Heart left ventricle (tissue), 16 donors: ENCODE measurements at places on chromosomes 16 and 17. TPM values are rescaled to one million over a fixed set of nuclear protein-coding genes. Genes with fewer than 3 reads are reported as not detected.
A peak's percentile ranks its signal among the peaks of the same experiment; 100 is the strongest.

- no peaks in the 10 kb centered on the region for H3K27me3 ChIP-seq
- no peak overlapping the region for H3K27ac ChIP-seq
- H3K4me1 ChIP-seq = no peaks in the 10 kb centered on the region
- H3K36me3 ChIP-seq = no peaks in the 10 kb centered on the region
These were observed 7.1 kb downstream of the DRC3 start for GRCh38 chr17:17979778-17980177.

- no peak overlapping the region for H3K27ac ChIP-seq
- no peak overlapping the region for H3K4me3 ChIP-seq
- no peaks in the 10 kb centered on the region for H3K27me3 ChIP-seq
- DNase-seq = no peak
- H3K4me1 ChIP-seq = no peaks in the 10 kb centered on the region
- H3K36me3 ChIP-seq = no peaks in the 10 kb centered on the region
These were observed 2.6 kb upstream of the KRTAP9-2 start for GRCh38 chr17:41223821-41224220.

GRCh38 chr16:57277586-57277985 is 6.9 kb downstream of the PLLP start:
- H3K4me3 ChIP-seq = no peak overlapping the region
- H3K27ac ChIP-seq = no peak overlapping the region
- no peak for DNase-seq
- H3K36me3 ChIP-seq = no peaks in the 10 kb centered on the region
- no peaks in the 10 kb centered on the region for H3K4me1 ChIP-seq
- H3K27me3 ChIP-seq = no peaks in the 10 kb centered on the region

GRCh38 chr17:46078675-46079074 is 79.6 kb downstream of the STH start:
- DNase-seq = no peak
- no peak overlapping the region for H3K27ac ChIP-seq
- no peaks in the 10 kb centered on the region for H3K4me1 ChIP-seq
- H3K27me3 ChIP-seq = no peaks in the 10 kb centered on the region
- peaks cover 37% of the 10 kb centered on the region for H3K36me3 ChIP-seq
- H3K4me3 ChIP-seq = no peak overlapping the region

GRCh38 chr16:67940446-67941089 is 3.4 kb downstream of the LCAT start:
- peaks cover 39% of the 10 kb centered on the region for H3K4me1 ChIP-seq
- peaks cover 20% of the 10 kb centered on the region for H3K36me3 ChIP-seq
- no peak overlapping the region for H3K4me3 ChIP-seq
- no peak for DNase-seq
- H3K27me3 ChIP-seq = no peaks in the 10 kb centered on the region
- H3K27ac ChIP-seq = no peak overlapping the region

DNA sequence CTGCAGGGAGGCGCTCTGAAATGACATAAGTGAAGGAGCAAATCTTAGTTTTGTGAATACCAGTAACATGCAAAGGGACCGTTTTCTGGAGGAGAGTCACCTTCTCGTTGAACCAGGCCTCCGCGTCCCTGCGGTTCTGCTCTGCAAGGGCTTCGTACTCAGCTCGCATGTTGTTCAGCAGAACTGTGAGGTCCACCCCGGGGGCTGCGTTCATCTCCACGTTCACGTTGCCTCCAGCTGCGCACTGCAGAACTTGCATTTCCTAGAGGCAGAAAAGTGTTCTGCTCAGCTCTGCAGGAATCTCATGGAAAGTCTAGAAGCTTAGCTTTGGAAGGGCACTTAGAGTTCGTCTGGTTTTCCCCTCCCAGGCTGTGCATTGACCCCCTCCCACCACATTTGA is 4.1 kb downstream of the KRT25 start:
- H3K27ac ChIP-seq = no peak overlapping the region
- no peak overlapping the region for H3K4me3 ChIP-seq
- no peak for DNase-seq
- peaks cover 9% of the 10 kb centered on the region for H3K27me3 ChIP-seq

DNA sequence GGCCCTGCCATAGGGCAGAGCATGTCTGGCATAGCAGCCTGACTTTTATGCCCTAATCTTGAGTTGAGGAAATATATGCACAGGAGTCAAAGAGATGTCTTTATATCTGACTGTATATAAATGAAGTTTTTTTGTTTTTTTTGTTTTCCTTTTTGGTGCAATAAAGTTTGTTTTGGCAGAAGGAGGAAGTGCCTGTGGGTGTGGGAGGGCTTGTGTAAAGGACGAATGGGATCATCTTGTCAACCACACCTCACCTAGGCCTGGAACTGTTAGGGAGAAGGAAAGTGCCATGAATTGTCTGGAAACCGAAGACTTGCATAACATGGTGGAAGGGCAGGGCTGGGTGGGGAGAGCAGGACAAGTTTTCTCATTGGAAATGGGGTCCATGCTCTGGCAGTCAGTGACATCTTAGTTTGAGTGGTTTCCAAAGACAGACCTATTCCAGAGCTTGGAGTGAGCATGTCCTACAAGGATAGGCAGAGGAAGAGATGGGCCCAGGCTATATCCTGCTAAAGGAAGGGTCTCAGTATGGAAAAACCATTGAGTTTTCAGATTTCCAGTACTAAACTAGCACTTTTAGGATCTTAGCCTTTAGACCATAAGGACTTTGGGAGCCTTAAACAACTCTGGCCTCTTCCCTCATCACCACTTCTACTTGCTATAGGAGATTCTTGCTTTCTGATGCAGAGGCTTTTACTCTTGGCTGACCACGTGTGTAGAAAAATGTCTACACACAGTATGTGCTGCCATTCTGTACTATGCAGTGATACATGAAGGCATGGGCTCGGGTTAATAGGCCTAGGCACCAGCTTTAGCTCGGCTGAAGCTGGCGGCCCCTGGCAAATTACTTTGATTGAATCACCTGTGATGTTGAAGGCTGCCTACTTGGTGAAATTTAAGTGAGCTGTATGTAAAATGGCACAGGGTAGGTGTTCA is 15.5 kb downstream of the SNF8 start:
- no peaks in the 10 kb centered on the region for H3K4me1 ChIP-seq
- no peak overlapping the region for H3K27ac ChIP-seq
- peaks cover 98% of the 10 kb centered on the region for H3K36me3 ChIP-seq
- H3K27me3 ChIP-seq = no peaks in the 10 kb centered on the region
- H3K4me3 ChIP-seq = no peak overlapping the region
- DNase-seq = no peak

GRCh38 chr17:76131051-76131691 is 9.9 kb downstream of the FOXJ1 start:
- no peak overlapping the region for H3K4me3 ChIP-seq
- DNase-seq = no peak
- no peaks in the 10 kb centered on the region for H3K36me3 ChIP-seq
- peaks cover 59% of the 10 kb centered on the region for H3K27me3 ChIP-seq

DNA sequence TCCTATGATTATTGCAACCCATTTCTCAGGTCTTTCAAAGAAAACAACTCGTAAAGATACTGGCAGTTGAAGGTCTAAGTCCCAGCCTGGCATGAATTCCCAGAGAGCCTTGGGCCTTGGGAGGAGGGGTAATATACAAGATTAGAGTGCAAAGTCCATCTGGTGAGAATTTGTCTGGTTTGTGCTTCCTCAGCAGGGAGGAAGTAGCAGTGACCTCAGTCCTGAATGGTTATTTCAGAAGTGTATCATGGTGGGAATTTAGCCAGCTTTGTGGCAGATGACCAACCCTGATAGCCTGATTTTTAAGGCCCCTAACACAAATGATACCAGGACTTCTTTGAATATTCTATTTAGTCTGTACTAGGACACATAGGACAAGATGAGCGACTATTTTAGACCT is 151.2 kb upstream of the TBX2 start:
- H3K4me1 ChIP-seq = no peaks in the 10 kb centered on the region
- H3K27ac ChIP-seq = peak overlapping the region; percentile 74
- no peak overlapping the region for H3K4me3 ChIP-seq
- no peak for DNase-seq

- no peak overlapping the region for H3K27ac ChIP-seq
- H3K4me3 ChIP-seq = no peak overlapping the region
- no peaks in the 10 kb centered on the region for H3K27me3 ChIP-seq
- H3K36me3 ChIP-seq = no peaks in the 10 kb centered on the region
- peaks cover 21% of the 10 kb centered on the region for H3K4me1 ChIP-seq
- no peak for DNase-seq
These were observed 32.0 kb upstream of the SNN start for GRCh38 chr16:11636172-11636721.

DNA sequence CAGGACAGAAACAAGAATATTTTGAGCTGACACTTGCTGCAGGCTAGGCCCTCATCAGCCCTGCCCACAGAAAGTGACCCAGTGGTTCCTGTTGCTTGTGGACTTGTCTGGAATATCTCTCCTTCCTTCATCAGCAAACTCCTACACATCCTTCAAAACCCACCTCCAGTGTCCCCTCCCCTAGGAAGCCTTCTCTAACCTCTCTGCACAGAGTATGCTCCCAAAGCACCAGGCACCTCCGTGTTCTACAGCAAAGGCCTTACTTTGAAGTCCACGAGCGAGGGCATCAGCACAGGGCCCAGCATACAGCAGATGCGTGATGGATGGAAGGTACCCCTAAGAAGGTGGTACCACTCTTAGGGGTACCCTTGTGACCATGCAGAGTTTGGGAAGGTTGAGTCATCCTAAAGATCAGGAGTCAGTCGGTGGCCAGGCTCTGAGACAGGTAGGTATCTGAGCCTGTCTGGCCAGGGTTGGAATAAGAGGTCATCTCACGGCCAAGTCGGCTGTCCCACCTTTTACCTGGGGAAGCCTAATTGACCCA is 2.0 kb downstream of the CCDC102A start:
- H3K36me3 ChIP-seq = no peaks in the 10 kb centered on the region
- DNase-seq = no peak
- H3K4me1 ChIP-seq = peaks cover 88% of the 10 kb centered on the region
- no peaks in the 10 kb centered on the region for H3K27me3 ChIP-seq
- no peak overlapping the region for H3K4me3 ChIP-seq

DNA sequence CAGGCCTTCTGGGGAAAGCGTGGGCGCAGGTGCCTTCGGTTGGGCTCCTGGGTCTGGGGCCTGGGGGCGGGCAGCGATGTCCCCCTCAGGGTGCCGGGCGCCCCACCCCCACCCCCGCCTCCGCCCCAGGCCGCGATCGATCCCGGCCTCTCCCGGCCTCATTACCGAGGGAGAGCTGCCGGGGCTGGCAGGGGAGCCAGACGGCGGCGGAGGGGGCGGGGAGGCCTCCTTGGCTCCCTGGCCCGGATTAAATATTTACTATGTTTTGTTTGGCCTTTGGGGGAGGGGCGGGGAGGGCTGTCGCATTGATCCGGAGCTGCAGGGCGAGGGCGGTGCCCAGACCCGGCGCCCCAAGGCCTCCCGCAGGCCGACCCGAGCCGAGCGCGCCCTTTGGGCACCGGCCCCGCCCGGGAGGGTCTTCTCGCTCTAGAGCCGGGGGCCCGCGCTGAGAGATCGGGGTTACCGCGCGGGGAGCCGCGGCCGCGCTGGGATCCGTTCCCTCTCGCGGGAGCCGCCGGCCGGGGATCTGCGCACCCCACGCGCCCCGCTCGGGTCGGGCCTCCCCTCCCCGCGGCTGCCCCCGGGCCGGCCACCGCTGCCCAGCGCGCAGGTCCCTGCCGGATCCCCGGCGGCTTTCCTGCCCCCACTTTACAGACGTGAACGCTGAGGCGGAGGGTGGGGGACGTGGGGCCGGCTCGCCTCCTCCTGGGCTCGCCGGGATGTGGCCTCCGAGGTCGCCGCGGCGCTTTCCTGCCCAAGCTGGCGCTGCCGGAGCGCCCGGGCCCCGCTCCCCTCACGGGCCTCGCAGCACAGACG is 27.0 kb downstream of the RTN4RL1 start:
- peaks cover 15% of the 10 kb centered on the region for H3K4me1 ChIP-seq
- no peak for DNase-seq
- H3K36me3 ChIP-seq = no peaks in the 10 kb centered on the region
- H3K27me3 ChIP-seq = peaks cover 22% of the 10 kb centered on the region
- peak overlapping the region; percentile 57 for H3K4me3 ChIP-seq
- no peak overlapping the region for H3K27ac ChIP-seq

DNA sequence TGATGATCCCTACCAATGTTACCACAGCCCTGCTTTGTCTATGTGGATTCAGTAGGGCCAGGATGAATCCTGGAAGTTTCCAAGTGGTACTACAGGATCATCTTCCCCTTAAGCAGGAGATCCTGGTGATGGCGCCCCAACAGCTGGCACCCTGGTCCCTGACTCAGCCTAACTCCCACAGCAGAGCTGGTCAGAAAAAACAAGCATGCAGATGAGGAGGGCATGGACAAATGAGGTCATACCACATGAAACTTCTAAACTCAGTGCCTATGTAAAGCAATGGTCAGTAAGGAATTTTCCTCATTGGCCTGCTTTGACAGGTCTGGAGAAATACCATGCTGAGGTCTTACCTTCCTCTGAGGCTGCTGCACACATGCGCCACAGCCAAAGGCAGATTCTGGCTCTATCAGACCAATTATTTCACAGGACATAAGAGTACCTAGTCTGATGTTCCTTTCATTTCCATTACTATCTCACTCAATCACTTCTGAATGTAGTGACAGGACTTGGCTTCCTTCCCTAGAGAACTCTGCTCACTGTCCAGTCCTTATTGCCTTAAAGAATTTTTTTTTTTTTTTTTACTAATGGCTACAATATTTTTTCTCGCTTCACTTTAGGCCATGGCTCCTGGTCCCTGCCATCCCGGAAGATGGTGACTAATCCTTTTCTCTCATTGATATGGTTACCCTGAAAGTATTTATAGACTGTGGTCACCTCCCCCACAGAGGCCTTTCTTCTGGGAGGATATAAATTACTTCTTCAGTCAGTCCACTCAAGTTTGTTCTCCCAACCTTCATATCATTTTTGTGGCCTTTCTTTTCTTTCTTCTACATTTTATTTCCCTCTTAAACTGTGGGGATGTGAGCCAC is 525.2 kb upstream of the PSMD7 start:
- H3K27me3 ChIP-seq = no peaks in the 10 kb centered on the region
- DNase-seq = no peak
- H3K4me1 ChIP-seq = no peaks in the 10 kb centered on the region

DNA sequence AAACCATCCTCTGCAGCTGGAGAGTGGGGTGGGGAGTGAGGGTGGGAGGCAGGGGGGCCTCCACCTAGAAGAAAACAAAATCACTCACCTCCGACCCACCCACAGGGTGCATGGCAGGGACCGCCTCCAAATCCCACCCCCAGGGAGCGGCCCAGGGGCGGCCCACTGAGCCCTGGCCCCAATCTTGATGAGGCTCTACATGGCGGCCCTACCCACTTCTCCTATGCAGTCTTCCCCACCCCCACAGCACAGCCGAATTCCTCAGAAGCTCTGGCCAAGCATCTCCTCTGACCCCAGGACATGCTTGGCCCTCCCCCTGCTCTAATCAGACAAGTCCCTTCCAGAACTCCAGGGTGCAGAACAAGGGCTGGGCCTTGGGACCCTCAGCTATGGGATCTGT is 18.2 kb upstream of the FASN start:
- no peak for DNase-seq
- no peak overlapping the region for H3K27ac ChIP-seq
- no peaks in the 10 kb centered on the region for H3K27me3 ChIP-seq
- H3K4me1 ChIP-seq = no peaks in the 10 kb centered on the region

GRCh38 chr17:60545465-60546191 is 19.6 kb upstream of the APPBP2 start:
- DNase-seq = no peak
- H3K4me3 ChIP-seq = no peak overlapping the region
- H3K27me3 ChIP-seq = no peaks in the 10 kb centered on the region
- no peak overlapping the region for H3K27ac ChIP-seq
- H3K4me1 ChIP-seq = no peaks in the 10 kb centered on the region

GRCh38 chr16:28189245-28189644 is 22.5 kb downstream of the XPO6 start:
- DNase-seq = no peak
- H3K36me3 ChIP-seq = no peaks in the 10 kb centered on the region
- no peak overlapping the region for H3K27ac ChIP-seq
- H3K27me3 ChIP-seq = no peaks in the 10 kb centered on the region
- no peaks in the 10 kb centered on the region for H3K4me1 ChIP-seq

PPL gene
- total RNA-seq = 23.8 TPM

SOST gene
- not detected for total RNA-seq

KRTAP3-1 gene
- total RNA-seq = not detected

NOTUM gene
- 0.29 TPM for total RNA-seq
